ENCODE measurements at places on chromosomes 3 and 15.

- no peak for DNase-seq
Measured at GRCh38 chr15:74007820-74008371, 13.4 kb downstream of the PML start.

DNA sequence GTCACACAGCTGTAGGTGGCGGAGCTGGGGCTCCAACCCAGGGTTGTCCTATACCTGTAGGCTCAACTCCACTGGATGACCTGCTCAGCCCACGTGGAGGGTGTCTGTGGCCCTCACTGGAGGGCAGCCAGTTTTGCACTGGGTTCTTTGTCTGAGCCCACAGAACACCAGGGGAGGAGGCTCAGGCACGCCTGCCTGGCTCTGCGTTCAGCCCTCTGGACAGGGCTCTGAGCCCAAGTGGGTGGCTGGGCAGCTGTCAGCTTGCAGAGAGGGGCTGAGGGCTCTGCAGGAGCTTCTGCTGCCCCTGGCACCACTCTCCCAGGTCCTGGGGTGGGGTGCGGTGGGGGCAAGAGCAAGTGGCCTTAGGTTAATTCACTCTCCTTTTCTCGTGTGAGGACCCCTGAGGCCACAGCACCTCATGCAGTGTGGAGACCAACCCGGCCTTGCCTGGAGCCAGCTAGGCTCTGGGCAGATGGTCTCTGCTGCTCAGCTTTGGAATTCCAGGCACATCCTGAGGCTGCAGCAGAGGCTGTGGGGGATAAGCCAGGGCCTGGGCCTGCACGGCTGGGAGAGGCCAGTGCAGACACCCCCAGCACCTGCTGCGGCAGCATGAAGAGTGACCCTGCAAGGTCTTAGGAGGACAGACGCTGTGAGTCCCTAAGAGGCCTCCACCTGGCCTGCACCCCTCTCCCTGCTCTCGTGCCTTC lies 23.5 kb downstream of the DUSP7 start:
- DNase-seq = no peak

- DNase-seq = no peak
Measured at GRCh38 chr3:14265246-14265962, 86.8 kb downstream of the LSM3 start.

DNA sequence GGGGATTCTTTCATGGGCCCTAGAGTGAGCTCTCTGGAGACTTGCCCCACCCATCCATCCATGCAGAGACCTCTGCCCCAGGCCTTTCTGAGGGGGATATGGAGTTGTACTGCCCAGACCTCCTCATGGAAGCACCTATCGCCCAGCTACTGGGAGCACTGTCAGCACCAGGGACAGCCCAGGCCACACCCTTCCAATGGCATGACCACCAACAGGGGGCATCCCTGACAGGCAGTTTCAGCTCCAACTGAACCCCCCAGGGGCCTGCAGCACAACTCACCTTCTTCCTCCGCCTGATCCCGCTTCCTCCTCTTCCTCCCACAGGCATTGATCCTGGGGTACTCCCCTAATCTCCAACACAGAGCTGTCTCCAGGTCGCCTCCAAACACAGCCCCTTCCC lies 21.8 kb downstream of the MRPS11 start:
- no peak for DNase-seq

- no peak for DNase-seq
Measured at GRCh38 chr15:70772402-70772801, 9.0 kb upstream of the UACA start.

GRCh38 chr3:104745313-104745712 lies 621.4 kb upstream of the ALCAM start:
- DNase-seq = no peak

DNA sequence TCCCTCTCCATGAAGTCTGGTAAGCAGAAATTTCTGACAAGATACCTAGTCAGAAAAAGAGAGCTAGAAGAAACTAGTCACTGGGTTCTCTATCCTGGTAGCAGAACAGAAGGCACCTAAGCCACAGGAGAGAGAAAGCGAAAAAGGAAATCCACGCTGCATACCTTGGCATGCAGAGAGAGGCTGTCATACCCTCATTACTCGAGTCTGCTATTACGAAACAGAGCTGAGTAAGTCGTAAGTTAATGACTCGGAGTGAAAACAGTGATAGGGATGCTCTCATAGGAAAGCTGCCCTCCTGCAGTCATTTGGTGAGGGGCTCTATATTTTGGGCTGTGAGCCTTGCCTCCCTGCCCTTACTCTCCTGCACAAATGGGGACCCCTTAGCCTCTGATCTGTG lies 16.2 kb downstream of the CLRN1 start:
- DNase-seq = no peak

DNA sequence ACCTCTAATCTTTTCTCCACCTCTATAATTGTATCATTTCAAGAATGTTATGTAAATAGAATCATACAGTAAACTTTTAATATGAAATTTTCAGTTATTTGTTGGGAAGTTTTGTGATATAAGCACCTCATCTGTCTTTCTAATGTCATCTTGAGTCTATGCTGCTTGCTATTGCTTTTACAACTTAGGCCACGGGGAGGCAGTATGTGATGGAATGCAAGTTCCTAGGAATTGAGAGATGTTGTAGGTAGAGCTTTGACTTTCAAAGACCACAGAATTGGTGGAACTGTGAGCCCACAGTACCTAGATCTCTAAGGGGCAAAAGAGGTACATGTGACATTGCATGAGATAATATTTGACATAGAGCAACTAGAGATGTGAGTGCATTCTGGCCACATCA lies 328.3 kb downstream of the MFSD1 start:
- no peak for DNase-seq

GRCh38 chr3:74443102-74443501 lies 171.4 kb downstream of the CNTN3 start:
- no peak for DNase-seq

- no peak for DNase-seq
Measured at GRCh38 chr3:56748663-56749231, 53.0 kb downstream of the ARHGEF3 start.

- DNase-seq = no peak
Measured at GRCh38 chr3:37591116-37591781, 270.4 kb upstream of the CTDSPL start.

DNA sequence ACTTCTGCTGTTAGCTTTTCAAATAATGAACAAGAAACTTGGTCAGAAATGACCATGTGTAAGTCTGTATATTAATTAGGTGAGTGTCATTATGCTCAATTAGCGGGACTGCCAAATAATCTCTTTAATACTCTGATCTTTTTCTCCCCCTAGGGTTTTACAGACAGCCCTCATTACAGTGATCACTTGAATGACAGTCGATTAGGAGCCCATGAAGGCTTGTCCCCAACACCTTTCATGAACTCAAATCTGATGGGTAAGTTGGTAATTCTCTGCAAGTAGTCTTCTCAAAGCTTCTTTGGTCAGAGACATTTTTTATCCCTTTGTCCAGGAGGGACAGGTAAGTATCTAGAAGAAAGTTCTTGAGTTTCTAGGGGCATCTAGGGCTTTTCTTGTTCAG lies 173.2 kb downstream of the TCF12 start:
- DNase-seq = no peak

DNA sequence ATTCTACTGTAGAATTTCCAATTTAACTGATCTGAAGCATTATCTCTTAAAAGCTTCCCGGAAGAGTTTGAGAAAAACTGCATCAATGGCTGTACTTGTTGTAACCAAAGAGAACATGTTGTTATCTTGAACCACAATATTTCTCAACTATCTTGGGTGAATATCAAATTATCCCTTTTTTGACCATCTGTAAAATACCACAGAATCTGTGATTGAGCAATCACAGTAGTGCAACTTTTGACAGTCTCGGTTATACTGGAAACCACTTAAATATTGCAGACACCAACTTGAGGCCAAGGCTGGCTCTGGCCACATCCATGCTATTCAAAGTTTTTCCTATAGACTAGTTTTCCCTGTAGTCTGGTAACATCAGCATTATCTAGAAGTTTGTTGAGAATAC lies 842.8 kb upstream of the EPHA6 start:
- no peak for DNase-seq

DNA sequence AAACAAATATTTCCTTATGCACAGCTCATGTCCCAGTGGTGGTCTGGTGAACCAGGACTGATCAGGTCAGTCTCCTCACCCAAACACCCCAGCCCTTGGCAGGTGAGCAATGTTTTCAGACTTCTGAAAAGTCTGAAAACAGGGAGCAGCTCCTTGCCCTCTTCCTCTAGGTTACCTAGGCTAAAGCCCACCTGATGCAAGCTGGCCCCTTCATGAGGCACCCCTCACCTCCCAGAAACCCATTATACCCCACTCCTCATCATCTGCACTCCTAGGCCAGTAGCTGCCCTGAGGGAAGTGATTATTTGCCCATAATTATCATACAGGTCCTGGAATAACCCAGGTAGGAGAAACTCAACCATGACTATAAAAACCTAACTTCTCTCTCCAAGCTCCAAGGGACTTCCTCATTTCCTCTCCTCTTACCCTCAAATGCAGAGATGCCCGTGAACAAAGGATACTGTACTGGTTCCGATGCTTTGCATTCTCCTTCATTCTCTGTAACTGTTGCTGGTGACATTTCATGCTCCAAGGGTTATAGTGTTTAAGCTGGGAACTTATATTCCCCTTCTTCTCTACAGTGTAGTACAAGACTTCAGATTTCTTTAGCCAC lies 5.2 kb upstream of the NCKIPSD start:
- DNase-seq = no peak

GRCh38 chr3:2823437-2824211 lies 286.6 kb downstream of the IL5RA start:
- no peak for DNase-seq

DNA sequence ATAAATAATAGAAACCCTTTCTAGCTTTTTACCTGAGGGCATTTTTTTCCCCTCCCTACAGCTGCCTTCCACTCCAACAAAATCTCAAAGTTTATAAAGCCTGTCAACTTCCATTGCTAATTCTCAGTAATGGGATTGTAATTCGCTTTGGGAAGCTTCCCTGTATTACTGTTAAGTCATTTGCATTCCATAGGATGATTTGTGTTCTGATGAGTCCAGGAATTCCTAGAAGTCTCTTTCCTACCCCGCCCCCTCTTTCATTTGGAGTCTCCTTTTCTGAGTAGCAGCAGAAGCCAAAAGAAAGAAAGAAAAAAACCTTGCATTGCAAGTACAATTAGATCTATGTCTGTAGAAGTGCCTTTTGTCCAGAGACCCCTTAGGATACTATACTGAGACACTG lies 1033.3 kb downstream of the IGSF11 start:
- DNase-seq = no peak

- no peak for DNase-seq
Measured at GRCh38 chr3:106643684-106644161, 733.5 kb upstream of the CCDC54 start.

DNA sequence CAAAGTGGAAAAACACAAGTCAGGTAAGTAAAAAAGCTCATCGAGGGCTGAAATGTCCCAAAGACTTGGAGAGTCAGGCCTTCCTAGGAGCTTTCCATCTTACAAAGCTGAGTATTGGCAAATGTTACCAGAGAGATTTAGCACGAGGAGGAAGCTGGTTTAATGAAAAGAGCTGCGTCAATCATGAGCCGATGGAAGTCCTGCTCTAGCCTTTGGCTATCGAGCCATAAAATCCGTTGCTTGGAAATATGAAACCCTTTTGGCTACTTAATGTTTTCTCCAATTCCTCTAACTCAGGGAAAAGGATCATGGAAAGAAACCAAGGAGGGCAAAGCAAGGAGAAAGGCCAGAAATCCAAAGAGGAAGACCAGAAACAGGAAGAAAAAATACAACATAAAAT lies 1074.6 kb downstream of the FHIT start:
- no peak for DNase-seq

- no peak for DNase-seq
Measured at GRCh38 chr3:30527720-30528119, 78.7 kb upstream of the TGFBR2 start.

GRCh38 chr15:81152339-81152738 lies 18.3 kb downstream of the CFAP161 start:
- DNase-seq = no peak

GRCh38 chr15:65930134-65930533 lies 60.8 kb downstream of the RAB11A start:
- no peak for DNase-seq

DNA sequence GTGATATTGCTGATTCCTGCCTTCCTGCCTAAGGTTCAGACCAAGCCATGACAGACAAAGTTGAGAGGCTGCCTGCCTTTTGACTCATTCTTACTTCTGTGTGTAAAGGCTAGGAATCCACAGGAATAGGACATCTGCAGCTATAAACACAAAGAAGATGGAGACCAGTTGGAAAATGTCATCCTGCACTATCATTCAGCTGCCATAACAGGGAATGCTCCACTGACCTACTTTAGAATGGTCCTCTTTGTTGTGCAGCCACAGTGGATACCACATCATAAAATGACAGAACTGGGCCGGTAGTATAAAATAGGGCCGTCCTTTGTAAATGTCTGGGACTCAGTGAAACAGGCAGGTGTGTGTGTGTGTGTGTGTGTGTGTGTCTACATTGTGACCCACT lies 75.1 kb downstream of the STAC start:
- no peak for DNase-seq

DNA sequence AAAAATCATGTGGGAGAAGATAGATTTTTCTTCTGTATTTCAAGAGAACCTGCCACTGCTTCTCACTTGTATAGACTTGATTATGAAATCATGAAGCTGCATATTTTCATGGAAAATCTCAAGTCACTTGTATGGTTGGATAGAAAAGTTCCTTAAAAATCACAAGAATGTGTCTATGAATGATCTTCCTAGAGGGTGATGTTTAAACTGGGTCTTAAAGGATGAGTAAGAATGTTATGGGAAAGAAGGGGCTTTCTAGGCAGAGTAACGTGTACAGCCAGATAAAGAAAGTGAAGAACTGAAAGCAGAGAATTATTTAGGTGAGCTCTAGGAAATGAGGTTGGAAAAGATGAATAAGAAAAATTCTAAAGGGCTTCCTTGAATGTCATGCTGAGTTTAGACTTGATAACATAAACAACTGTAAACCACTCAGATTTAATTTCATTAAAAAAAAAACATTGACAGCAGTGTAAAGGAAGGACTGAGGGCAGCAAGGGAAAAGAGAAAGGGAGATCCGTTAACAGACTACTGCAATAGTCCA lies 5.0 kb downstream of the CD47 start:
- no peak for DNase-seq

GRCh38 chr3:188217726-188218125 lies 63.8 kb downstream of the LPP start:
- DNase-seq = no peak

DNA sequence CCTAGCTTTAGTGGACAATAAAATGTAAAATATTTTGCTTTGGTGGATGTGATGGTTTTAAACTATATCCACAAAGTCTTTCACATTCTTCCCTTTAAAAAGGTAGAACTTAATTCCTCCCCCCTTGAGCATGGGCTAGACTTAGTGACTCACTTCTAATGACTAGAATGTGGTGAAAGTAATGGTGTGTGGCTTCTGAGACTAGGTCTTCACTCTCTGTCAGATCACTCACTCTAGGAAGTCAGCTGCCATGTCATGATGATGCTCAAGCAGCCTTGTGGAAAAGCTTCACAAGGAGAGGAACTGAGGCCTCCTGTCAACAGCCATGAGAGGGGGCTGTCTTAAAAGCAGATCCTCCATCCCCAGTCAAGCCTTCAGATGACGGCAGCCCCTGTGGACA lies 4.2 kb downstream of the LRRC2 start:
- DNase-seq = no peak

- no peak for DNase-seq
Measured at GRCh38 chr15:65146438-65146837, 12.8 kb upstream of the PDCD7 start.

GRCh38 chr3:41405466-41405865 lies 206.2 kb downstream of the CTNNB1 start:
- DNase-seq = no peak
